ENCODE measurements at places on chromosomes 2 and 18.

DNA sequence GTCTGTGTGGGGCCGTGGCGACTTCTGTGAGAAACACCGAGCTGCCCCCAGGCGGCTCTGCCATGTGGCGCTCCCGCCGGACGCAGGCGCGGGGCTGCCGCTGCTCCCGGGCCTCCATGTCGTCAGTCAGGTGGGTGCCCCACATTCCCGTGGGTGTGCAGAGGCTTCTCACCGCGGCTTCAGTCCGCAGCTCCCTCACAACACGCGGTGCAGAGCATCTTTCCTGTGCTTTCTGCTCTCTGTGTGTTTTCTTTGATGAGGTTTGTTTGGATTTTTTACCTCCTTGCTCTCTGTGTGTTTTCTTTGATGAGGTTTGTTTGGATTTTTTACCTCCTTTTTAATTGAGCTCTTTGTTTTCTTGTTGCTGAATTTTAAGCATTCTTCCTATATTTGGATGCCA lies 13.0 kb downstream of the AQP12A start:
- no peak for DNase-seq

DNA sequence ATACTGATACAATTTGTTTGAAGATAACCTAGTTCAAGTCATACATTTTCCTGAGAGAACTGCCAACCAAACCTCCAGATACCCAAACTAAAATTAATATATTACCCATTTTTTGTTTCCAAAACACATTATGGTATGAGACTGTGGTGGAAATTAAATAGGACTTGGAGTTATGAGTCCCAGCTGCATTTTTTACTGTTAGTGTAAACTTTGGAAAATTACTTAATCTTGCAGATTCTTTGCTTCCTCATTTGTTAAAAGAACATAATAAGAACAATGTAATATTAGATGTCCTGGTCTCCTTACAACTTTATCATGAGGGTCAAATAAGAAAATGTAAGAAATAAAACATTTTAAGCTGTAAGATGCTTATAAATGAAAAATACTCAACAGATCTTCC lies 98.2 kb upstream of the TRIB2 start:
- no peak for DNase-seq

GRCh38 chr2:204834716-204835384 lies 289.6 kb downstream of the PARD3B start:
- no peak for DNase-seq

DNA sequence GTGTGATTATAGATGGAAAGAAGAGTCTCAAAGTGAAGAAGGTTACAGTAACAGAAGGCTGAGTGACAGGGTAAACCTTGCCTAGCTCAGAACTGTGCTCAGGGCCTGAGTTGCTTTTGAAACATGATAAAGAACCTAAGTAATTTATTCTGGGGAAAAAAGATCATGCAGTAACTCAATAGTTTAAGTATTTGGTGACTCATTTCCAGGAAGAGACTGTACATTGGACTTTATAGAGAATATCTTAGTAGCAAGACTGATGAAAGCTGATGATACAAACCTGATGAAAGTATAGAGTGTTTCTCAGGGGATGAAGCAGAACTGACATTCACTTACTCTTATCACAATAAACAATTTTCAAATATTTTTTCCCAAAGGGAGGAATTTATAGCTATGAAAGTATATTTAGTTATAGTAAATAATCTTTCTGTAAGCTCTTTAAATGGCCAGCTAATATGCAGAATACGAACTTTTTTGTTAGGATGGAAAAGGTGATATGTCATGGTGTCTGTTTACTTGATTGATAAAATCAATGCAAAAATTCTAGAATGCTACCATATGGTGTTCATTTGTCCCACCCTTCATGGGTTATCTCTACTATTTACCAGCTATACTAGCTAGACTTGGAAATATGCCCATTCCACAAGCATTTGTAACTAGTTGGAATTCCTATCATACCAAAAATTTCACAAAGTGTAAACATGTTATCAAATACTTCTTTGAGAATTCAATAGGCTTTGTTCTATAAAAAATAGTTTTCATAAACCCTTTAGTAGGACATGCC lies 1265.5 kb upstream of the ACVR2A start:
- no peak for DNase-seq

DNA sequence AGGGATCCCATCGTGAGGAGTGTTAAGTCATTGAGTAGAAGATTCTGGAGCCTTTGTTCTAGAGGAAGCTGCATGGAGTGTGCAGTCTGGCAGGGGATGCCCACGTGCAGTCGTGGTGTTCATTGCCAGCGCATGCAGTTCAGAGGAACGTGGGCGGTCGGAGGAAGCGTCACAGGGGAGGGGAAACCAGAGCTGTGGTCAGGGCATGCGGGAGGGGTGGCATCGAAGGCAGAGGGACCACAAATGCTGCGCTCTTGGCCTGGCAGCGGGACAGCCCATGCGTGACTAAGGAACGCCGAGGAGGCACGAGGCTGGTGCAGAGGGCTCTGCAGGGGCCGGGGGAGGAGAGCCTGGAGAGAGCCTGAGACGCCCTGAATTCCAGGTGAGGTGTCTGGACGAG lies 141.1 kb downstream of the KLHL29 start:
- DNase-seq, result no peak

DNA sequence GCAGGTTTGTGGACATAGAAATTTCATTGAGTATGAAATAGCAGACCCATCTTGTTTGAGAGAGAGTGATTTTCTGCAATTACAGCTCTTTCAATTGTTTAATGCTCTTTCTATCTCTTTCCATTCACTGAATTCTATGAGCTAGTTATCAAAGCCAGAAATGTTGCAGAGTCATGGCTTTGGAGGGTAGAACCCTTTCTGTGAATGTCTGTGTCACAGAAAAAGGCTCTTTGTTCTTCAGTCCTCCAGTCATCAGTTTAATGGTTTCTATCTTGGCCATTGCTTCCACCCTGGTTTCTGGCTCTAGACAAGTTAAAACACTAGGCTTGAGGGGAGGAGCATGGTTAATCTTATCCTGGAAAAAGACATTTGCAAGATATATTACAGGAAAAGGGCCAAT lies 655.0 kb downstream of the STK39 start:
- DNase-seq, result no peak

DNA sequence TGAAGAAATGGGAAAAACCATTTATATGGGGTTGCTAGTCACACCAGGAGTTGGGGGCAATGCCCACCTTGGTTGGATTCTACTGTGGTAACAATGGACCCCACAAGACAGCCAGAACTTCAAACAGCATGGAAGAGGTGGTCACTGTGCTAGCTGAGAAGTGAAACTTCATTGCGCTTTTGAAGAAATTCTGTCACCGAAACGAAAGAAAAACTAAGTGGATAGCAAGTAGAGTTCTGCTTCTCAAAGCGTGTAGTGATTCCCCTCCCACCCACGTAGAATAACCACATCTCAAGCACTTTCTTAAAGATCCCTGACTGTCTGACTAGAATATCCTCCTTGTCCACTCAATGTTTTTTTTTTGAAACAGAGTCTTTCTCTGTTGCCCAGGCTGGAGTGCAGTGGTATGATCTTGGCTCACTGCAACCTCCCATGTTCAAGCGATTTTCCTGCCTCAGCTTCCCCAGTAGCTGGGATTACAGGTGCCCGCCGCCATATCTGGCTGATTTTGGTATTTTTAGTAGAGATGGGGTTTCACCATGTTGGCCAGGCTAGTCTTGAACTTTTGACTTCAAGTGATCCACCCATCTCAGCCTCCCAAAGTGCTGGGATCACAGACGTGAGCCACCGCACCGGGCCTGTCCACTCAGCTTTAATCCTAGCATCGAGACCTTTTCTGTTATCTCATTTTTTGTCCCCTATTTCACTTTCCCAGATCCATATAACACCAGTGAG lies 30.1 kb upstream of the CCL20 start:
- DNase-seq, result no peak

DNA sequence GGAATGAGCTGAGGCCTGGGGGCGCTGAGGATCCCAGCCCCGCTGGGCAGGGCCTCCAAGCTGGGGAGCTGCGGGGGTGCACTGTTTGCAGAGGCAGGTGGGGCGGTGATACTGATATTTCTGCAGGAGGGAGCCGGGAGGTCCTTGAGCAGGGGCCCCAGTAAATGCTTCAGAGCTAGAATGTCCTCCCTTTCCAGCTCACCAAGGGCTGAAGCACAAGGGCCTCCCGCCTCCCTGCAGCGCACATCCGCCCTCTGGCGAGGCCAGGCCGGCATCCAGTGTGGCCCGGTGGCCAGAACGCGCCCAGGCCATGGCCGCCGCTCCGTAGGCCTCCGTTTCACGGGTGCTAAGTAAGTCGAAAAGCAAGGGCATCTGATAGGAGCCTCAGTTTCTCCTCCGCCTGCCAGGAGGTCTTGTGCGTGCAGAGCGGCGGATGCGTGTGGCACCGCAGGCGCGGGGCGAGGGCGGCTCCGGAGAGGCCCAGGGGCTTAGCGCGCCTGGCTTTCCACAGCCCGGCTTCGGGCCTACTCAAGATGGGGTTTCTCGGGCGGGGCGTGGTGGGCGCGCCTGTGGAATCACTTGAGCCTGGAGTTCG lies 29.5 kb upstream of the CHMP1B start:
- DNase-seq, result no peak

DNA sequence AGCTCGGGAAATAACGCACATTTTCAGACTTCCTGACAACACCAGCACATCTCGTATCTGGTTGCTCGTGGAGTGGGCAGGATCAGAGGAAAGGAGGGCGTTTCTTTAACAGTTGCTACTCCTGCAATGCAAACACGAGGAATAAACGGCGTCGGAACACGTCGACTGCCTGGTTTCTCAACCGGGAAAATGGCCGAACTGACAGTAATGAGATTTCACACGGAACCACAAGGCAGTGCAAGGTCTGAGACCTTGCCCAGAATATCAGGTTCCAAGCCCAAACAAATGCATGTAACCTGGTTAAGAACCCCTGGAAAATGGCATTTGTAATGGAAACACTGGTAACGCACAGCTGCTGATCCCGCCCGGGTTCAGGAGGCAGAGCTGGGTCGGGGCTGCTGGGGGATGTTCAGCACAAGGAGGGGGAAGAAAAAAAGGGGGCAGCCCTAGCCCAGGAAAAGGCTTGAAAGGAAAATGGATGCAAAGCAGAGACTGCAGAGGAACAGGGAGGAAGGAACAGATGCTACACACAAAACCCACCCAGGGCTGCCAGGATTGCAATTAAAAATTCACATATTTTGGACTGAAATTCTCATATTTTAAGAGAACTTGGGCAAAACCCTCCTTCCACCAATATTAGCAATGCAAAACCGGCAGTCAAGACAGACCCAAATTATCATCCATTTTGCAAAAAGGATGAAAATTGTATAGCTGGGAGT lies 61.6 kb upstream of the KLHL29 start:
- no peak for DNase-seq

DNA sequence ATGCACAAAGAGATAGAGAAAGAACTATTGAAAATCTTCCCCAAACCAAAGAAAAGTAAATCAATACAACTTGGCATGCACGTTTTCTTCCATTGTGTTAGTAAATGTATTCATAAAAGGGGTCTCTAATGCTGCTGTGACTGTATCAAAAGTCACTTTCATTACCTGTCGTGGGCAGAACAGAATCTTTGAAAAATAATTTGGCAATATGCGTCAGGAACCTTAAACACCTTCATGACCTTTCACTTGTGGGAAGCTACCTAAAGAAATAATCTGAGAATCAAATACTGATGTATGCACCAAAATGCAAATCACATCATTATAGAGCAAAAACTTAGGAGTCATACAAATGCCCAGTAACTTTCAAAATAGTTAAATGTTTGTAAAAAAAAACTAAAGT lies 105.3 kb downstream of the ARL4C start:
- DNase-seq, result no peak

DNA sequence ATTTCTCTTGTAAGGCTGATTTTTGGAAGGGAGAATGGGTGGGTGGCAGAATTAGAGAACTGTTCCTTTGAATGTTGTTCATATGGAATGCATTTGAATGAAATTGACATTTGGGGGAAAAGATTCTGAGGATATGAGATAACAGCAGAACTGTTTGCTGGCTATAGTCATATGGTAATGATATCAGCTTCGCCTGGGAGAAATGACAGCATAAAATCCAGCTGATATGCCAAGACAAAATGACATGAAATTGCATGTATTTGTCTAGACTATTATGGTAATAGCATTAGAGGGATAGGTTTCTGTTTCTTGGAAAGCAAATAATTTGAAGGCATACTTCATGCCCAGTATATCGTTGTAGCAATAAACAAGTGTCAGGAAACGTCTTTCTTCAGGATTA lies 150.8 kb upstream of the SPATS2L start:
- DNase-seq, result no peak

- no peak for DNase-seq
These were observed 1.7 kb downstream of the ZAP70 start for GRCh38 chr2:97714950-97715652.

DNA sequence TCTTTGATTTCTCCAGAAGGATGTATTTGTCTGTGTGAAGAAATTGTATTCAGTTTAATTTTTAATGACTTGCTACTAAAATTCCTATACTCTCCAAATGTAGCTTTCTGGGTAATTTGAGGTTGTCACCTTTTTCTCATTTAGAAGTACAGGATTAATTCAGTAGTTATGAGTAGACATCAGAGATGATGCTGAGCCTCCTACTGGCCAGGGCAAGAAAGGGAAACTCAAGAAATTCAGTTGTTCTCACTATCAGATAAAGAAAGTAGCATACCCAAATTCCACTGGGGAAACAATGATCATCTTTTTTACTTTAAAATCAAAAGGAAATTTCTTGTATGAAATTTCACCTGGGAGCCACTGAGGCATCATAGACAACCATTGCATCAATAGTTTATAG lies 199.4 kb downstream of the SATB2 start:
- DNase-seq, result no peak

- DNase-seq, result no peak
These were observed at the start of gene TET3 for GRCh38 chr2:73984203-73984921. Gene TET3, plus strand, starts transcription at chr2:73984910. Its CDS starts 1,494 bp downstream, at chr2:73986404.

DNA sequence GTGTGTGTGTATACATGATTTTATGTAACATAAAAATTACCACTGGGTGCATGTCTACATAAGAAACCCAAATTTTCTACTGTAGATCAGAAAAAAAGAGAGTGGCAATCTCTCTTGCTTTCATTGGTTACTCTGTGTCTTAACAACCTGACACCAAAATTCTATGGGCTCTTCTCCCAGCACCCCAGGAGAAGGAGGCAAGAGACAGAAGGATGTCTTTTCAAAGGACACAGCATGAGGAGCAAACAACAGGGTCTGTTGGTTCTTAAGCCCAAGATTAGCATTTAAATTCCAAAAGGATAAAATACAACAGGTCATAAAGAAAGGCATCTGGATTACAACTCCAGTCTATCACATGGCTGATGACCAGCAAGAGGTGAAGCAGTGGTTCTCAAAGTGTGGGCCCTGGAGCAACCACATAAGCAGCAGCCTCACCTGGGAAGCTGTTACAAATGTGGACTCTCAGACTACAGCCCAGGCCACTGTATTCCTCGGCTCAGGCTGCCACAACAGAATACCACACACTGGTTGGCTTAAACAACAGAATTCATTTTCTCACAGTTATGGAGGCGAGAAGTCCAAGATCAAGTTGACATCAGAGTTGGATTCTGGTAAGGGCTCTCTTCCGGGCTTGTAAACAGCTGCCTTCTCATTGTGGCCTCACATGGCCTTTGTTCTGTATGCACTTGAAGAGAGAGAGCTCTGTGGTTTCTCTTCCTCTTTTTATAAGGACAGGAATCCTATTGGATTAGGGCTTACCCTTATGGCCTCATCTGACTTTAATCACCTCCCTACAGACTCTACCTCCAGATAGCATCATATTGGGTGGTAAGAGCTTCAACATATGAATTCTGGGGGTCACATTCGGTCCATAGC lies 79.8 kb upstream of the RNF152 start:
- no peak for DNase-seq

GRCh38 chr18:32303400-32303799 lies 113.6 kb downstream of the MEP1B start:
- no peak for DNase-seq

Measured in stimulated activated CD8-positive, alpha-beta memory T cell treated with anti-CD3 and anti-CD28 coated beads, Interleukin-7, amount 100 ng/mL, for 24 hours (primary cell).